ENCODE measurements at places on chromosomes 5 and 9.
A peak's percentile ranks its signal among the peaks of the same experiment; 100 is the strongest.

DNA sequence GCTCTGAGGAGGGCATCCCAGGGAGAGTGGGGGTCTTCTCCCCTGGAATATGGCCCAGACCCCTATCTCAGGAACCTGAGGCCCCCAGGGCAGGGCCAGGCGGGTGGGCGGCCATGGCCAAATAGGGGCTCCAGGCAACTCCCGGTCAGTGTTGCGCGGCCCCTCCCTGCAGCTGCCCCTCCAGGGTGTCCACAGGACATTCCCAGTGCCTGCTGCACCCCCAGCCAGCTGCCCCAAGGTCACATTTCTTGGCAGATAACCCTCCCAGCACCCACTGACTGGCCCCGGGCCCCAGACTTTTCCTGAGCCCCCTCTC lies 53.6 kb upstream of the EGFL7 start:
- no peak for DNase-seq

DNA sequence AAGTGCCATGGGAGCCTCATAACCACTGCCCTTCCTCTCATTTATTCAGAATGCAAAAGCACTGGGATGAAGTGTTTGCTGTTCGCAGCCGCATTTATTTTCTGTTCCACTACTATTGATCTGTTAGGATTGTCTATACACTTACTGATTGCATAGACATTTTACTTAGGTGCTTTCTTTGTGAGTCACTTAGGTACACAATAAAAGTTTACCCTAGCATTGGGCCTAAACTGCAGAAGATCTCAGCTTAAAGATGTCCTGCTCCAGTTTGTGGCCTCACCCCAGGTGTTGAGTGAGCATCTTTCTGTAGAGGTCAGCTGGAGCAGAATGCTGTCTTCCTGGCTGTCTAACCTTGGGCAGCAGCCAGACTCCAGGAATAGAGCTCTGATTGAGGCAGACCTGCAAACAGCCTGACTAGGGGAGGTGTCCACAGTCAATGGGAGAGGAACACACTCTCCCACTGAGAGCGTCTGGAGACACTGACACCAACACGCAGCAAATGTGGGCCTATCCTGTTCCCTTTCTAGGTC lies 54.0 kb downstream of the GPR21 start:
- peak; percentile 6 for DNase-seq

DNA sequence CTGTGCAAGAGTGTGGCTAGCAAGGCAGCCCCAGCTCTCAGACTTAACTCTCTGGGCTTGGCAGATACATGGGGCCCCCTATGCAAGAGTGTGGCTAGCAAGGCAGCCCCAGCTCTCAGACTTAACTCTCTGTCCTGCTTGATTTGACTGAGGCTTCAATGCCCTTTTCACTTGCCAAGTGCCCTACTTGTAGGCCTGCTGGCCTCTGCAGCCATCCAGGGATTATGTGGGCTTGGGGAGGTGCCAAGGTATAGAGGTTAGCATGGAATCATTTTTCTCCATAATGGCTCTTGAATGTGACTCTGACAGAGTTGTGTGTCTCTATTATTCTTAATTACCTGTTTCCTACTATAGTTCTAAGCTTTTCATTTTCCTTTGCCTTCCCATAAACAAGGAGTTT lies 115.5 kb upstream of the RUSC2 start:
- DNase-seq, result no peak

GRCh38 chr5:169646856-169647255 lies 9.8 kb downstream of the DOCK2 start:
- no peak for DNase-seq

DNA sequence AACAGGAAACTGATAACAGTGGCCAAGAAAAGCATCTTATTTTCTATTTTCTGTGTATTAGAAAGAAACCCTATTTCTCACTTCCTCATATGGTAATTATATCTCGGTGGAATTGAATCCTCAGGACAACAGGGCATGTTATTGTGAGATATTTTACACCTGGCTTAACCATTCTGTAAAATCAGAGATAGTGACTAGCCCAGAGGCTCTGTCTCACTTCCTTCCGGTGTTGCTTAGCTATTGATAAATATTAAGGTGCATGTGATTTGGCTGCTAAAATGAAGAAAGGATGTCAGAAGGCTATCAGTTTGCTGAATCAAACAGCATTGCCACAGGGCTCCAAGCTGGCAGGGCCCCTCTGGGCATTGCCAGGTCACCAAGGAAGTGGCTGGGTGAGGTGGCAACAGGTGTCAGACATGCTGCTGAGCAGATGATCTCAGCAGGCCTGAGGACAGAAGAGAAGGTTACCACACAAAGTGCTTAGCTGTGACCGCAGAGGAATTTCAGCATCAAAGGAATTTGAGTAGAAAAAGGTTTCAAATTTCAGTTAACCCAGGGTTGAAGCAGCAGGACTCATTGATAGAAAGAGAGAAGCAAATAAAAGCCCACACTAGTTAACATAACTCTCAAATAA lies 330.7 kb downstream of the PDE4D start:
- DNase-seq, result no peak
